ENCODE measurements at places on chromosomes 2 and 18. TPM values are rescaled to one million over a fixed set of nuclear protein-coding genes. Genes with fewer than 3 reads are reported as not detected.

Gene GCKR
- polyA plus RNA-seq = 0.59 TPM

Gene EGR4
- 0.08 TPM for polyA plus RNA-seq

Gene MARCHF4
- 7.0 TPM for polyA plus RNA-seq

Gene TWSG1
- polyA plus RNA-seq = 113 TPM

Gene OLA1
- 106 TPM for polyA plus RNA-seq

Gene SULT1C2
- not detected for polyA plus RNA-seq

Gene MATN3
- polyA plus RNA-seq = 2.0 TPM

Gene DSC3
- not detected for polyA plus RNA-seq
